Activated CD8-positive, alpha-beta memory T cell treated with anti-CD3 and anti-CD28 coated beads for 1 hour (primary cell): ENCODE measurements at places on chromosomes 16 and 17.

DNA sequence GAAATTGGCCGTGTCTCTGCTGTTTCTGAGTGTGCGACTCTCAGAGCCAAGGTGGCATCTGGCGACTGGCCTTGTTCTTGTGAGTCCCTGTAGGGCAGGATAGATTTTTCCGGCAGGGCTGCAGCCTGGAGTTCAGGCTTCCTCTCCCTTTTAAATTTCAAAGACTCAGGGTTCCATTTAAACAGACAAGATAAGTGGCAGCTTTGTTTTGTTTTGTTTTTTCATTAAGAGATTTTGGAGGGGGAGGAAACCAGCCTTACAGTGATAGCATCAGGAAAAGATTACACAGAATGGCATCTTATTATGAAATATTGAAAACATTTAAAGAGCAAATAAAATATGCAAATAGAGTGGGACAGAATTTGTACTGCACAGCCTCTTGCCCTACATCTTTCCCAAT lies 151.3 kb downstream of the RPTOR start:
- DNase-seq: no peak

- no peak for DNase-seq
These were observed 20.5 kb downstream of the EIF4A3 start for GRCh38 chr17:80126449-80126715.

DNA sequence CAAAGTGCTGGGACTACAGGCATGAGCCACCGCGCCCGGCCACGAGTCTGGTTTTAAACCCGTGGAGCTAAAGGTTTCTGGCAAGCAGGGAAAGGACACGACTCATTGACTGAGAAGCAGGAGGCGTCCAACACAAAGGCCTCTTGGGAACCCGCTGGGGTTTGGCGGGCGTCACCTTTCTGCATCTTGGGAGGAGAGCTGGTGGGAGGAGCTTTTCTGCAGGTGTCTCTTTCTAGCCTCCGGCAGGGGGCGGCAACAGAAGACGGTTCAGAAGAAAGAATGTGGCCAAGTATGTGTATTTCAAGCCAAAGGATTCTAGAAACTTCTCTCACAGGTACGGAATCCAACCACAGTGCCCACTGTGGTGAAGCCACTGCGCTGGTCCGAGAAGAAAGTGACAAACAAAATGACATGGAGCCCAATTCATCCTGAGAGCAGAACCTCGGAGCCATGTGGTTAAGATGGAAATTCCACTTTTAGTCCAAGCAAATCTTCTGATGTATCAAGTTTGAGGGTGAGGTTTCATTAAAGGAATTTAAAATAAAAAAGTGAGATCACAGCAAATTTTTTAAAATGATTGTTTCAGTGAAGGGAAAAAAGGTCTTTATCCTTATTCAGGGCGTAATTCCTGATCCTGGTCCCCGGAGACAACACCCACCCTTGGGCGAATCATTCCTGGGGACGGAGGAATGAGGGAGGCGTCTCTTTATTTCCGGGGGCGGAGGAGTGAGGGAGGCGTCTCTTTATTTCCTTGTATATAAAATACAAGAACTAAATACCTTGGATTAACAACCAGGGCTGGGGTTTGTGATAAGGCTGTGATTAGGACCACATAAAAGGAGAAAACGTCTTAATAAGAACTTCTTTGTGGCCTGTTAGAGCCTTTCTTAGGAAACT lies 97.6 kb downstream of the MRM3 start:
- peak; percentile 44 for DNase-seq

GRCh38 chr16:85592700-85593493 lies 20.2 kb upstream of the GSE1 start:
- DNase-seq: no peak

DNA sequence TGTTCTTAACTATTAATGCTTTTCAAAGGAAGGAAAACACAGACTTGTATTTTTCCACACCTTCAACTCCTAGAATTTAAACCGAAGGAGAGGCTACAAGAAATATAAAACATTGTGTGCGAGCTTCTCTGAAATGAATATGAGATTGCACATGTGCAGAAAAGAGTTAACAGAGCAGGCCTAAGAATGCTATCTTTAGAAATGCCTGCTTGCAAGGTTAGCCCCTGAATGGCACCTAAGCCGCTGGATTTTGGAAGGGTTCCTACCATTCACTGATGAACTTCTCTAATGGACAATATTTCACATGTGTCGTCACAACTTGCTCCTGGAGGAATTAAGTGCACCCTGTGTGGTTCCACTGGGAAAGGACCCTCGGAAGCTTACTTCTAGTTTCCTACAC lies 69.3 kb downstream of the FBXL20 start:
- DNase-seq: no peak

DNA sequence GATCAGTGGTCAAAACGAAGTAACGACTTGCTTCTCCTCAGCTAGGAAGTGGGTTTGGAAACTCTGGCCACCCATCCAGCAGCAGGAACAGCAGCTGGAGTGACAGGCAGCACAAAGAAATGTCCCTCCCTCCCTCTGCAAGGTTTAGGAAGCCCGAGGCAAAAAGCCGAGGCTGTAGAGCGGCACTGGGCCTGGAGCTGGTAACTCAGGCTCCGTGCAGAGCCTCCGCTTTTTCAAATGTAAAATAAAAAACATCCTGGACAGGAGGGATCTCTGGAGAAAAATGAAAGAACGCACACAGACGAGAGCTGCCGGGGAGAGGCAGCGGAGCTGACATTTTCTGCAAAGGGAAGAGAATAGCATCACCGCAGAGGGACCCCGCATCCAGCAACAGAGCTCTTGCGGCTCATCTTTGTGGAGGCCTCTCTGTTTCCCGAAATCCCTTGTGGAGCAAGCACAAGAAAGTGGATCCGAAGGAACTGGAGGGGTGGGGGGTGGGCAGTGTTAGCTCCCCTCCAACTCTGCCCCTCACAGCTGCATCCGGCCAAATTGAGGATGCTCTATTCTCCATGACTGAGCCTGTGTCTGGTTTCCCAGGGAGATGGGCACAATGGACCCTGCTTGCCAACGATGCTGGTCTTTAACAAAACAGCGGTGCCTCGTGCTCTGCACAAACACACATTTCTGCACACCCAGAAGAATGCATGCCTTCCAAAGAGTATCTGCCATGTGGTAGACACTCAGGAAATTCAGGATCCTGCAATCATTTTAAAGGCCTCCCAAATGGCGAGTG lies 335.5 kb upstream of the ZFHX3 start:
- no peak for DNase-seq

DNA sequence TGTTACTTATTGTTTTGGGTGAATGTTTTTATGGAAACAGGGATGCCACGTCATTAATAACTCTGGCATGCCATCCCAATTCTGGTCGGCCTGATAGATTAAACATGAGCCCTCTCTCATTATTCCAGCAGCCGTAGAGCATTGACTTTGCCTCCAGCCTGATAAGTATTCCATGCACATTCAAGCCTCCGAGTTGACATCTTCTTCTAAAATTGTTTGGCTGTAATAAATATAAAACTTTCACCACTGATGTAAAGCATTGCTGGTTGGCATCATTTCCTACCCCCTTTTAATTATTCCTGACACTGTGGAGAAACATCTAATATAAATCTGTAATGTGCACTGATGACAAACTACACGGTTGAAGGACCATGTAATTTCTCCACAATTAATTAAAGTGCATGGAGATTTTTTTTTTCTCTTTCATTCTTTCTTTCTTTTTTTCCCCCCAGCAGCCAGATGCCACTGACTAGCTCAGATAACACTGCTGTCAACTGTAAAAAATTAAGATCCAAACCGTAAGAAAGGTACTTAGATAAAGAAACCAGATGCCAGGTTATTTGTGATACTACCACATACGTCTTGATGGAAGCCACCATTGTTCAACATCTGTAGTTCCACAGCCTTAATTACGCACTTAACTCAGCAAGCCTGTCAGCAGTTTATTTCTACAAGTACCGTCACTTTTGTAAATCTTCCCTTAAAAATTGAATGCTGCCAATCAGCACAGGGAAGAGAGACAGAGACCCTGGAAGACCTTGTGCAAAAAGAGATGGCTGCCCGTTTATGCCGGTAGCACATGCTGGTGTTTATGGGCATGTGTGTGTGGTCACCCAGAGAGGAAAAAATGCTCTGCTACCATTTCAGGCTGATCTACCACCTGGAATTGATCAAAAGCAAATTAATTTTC lies 237.7 kb downstream of the IRX3 start:
- no peak for DNase-seq

- DNase-seq: no peak
These were observed 46.0 kb upstream of the ADAMTS18 start for GRCh38 chr16:77480681-77481315.

- DNase-seq: no peak
These were observed 76.9 kb upstream of the CNEP1R1 start for GRCh38 chr16:49947907-49948678.

DNA sequence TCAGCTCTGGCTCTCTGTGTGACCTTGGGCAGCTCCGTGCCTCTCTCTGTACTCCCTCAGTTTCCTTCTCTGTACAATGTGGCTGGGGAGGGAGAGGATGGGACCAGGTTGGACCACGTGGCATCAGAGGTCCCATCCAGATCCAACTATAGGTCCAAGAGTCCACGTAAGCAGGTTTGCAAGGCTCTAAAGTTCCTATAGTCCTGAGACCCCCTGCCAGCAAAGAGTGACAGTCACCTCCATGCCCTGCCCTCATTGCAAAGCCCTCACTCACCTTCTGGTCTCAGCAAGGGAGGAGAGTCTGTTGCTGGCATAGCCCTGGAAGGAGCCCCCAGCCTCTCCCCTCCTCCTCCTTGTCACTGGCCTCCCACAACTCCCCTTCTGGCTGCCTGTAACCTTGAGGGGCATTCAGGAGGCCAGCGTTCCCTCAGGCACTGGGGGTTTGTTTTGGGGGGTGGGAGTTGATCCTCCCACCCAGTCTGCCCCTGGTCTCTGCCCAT lies 6.1 kb upstream of the DRC7 start:
- no peak for DNase-seq

DNA sequence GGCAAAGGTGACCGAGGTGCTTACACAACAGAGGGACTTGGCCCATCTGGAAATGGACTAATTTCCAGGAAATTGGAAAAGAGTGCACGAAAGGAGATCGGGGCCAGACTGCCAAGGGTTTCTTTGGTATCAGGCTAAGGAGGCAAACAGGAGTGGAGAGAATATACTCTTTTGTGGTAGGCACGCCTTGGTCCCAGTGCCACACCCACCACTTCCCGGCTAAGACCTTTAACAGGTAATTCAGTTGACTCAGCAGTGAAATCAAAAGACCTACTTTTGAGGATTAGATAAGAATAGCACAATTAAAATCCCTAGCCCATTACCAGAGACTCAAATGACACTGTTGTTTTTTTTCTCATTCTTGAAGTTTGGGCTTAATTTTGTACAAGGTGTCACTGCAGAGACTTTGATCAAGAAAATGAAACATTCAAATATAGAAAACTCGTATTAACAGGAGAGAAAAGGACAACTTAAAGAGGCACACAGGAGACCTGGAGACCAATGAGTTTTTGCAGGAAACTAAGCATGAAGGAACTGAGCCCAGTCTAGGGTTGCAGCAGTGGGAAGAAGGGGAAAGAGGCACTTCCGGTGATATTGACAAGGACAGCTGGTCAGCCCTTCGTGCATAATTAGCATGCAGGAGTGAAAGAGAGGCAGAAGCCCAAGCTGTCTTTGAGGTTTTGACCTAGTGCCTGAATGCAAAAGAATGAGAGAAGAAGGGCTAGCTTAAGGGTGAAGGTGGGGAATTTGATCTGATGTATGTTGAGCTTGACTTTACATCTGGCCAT lies 265.5 kb upstream of the CCL2 start:
- no peak for DNase-seq

DNA sequence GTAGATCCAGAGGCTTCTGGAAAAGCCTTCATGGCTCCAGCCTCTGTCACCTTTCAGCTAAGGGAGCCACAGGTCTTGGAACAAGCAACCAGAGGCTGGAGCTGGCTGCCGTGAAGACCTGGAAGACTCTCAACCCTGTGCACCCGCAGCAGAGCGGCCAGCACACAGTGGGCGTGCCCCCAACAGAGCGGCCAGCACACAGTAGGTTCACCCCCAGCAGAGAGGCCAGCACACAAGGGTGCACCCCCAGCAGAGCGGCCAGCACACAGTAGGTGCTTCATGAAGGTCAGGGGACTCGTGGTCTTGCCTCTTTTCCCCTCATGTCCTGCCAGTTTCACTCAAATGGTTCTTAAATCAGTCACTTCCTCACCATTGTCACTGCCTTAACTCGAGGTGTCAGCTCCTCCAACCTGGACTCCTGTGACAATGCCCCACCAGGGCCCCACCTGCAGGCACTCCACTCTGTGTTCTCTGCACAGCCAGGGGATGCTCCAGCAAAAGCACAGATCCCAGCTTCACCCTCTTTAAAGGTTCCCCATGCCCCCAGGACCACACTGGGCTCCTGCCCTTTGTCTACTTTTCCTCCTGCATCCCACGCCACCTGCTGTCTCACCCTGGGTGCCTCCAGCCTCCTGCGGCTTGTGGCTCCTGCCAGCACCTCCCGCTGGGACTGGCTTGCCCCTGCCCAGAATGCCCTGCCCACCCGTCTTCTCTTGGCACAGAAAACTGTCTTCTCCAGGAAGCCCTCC lies 42.4 kb upstream of the DOC2B start:
- no peak for DNase-seq

- no peak for DNase-seq
These were observed 2.8 kb downstream of the MARVELD3 start for GRCh38 chr16:71628810-71629209.

GRCh38 chr17:5825717-5826330 lies 241.5 kb upstream of the NLRP1 start:
- DNase-seq: no peak

GRCh38 chr17:60524463-60525327 lies 1.3 kb downstream of the APPBP2 start:
- DNase-seq: no peak

- DNase-seq: no peak
These were observed 17.0 kb upstream of the NTN1 start for GRCh38 chr17:9004132-9004960.

- no peak for DNase-seq
These were observed 62.5 kb downstream of the SREBF1 start for GRCh38 chr17:17774009-17774881.

GRCh38 chr16:64225036-64225435 lies 896.8 kb downstream of the CDH11 start:
- no peak for DNase-seq

GRCh38 chr17:66602659-66603384 lies 232.1 kb upstream of the CACNG5 start:
- DNase-seq: no peak

GRCh38 chr16:8751481-8752311 lies 45.7 kb downstream of the TMEM186 start:
- DNase-seq: no peak
